ENCODE measurements at places on chromosomes 16 and 17.
A peak's percentile ranks its signal among the peaks of the same experiment; 100 is the strongest.

DNA sequence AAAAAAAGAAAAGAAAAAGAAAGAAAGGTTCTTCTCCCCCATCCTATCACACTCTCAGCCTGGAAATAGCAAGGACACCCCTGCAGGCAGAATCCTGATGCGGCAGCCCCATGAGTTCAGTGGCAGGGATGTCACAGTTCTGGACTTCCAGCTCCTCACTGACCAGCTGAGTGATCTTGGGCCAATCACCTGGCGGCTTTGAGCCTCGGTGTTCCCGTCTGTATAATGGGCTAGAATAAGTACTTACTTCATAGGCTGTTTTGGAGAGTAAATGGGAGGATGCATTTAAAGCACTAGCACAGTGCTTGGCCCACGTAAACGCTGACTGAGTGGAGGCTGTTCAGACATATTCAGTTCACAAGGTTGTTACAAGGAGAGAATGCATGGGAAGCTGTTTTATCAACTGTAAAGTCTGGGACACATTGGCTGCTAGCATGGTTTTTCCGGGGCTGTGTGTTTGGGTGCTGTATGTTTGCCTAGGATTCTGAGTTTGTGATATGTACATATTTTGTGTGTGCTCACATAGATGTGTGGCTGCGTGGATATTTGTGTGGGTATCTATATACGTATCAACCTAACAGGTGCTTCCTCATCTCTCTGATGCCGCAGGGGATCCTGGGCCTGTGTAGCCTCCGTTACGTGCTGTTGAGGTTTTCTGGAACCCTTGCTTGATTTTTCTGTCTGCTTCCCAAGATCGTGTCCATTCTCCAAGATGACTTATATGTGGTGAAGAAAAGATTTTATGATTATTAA lies 3.4 kb downstream of the BHLHA9 start:
- no peak for DNase-seq

DNA sequence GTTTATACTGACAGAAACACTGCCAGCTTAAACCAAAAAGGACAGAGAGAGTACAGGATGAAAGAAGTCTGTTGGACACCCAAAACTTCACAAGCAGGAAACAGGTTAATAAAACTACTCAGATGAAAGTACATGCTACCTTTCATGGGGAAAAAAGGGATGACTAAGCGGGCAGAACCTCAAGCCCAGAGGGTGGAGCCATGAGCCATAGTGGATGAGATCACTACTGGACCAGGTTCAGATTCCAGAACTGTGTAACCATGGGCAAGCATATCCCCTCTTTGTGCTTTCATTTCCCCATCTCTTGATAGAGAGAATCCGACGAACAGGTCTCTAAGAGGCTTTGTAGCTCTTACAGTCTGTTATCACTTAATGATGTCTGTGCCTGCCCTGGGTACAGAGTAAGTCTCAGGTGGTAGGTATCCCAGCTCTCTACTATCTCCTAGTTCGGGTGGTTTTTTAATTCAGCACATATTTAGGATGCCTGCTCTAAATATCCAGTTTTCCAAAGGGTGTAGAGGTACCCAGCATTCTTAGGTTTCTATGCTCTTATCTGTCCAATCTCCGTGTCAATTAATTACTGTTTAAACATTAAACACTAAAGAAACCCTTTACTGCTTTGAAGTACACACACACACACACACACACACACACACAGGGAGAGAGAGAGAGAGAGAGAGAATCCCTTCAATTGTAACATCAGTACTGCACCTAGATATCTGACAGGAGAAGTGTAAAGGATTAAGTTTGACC lies 206.7 kb downstream of the ZNF423 start:
- no peak for DNase-seq

DNA sequence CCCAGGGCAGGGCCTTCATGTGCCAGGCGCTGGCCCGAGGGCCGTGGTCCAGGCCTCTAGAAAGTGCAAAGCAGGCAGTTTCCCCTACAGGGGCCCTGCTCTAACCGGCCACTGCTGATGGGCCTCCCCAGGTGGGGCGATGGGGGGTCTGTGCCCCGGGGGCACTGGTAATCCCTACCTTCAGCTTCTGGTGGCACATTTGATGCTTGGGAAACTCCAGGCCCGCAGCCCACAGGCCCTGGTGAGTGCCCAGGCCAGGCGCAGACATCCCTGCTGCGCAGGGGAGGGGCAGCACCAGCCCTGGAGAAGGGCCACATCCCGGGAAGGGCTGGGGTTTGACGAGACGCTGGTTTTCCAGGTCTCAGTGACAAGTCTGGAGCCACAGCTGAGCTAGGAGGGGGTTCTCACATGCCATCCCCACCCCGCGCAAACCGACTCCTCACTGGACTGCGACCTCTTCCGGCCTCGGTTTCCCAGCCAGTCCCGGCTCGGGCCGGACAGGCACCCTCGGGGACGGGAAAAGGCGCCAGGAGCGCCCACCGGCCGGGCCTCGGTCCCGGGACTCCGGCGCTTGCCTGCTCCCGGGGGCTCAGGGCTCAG lies 1.6 kb downstream of the DOC2B start:
- DNase-seq: no peak

- DNase-seq: no peak
Observed at GRCh38 chr16:12235110-12235509, 258.6 kb downstream of the SNX29 start.

DNA sequence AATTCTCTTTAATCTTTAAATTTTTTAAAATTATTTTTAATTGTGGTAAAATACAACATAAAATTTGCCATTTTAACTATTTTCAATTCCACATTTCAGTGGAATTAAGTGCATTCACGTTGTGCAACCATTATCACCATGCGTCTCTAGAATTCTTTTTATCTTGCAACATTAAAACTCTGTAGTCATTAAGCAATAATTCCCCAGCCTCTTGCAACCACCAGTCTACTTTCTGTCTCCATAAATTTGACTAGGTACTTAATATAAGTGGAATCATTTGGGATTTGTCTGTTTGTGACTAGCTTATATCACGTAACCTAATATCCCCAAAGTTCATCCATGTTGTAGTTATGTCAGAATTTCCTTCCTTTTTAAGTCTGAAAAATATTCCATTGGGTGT lies 79.1 kb downstream of the TAOK1 start:
- DNase-seq: no peak

DNA sequence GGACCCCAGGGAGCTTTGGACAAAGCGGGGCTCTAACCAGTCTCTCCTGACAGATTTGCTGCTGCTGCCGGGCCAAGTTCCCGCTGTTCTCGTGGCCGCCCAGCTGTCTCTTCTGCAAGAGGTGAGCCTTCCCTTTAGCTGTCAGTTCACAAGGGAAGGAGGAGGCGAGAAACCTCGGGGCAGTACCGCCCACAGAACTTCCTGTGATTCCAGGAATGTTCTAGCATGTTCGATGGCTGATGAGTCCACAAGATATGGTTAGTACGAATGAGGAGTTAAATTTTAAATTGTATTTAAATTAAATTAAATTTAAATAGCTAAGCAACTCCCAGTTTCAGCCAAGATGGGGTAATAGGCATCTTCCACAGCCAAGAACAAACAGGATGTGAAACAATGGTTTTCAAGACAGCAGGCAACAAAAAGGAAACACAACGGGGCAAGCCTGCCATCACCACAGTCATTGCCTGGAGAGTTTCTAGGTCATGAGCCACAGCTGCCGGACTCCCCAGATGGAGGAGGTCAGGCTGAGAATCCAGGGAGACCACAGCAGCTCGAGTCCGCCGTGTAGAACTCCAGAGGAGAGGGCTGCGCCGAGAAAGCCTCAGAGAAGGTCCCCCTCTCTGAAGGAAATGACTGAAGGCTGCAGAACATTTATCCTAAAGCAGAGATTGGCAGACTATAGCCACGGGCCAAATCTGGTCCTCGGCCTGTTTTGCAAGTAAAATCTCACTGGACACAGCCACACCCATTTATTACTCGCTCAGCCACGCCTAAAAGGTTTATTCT lies 9.5 kb upstream of the TCF25 start:
- no peak for DNase-seq

- no peak for DNase-seq
Observed at GRCh38 chr17:33324736-33325135, 31.6 kb upstream of the ASIC2 start.

- DNase-seq: no peak
Observed at GRCh38 chr17:59617156-59617732, 2.5 kb upstream of the CLTC start.

DNA sequence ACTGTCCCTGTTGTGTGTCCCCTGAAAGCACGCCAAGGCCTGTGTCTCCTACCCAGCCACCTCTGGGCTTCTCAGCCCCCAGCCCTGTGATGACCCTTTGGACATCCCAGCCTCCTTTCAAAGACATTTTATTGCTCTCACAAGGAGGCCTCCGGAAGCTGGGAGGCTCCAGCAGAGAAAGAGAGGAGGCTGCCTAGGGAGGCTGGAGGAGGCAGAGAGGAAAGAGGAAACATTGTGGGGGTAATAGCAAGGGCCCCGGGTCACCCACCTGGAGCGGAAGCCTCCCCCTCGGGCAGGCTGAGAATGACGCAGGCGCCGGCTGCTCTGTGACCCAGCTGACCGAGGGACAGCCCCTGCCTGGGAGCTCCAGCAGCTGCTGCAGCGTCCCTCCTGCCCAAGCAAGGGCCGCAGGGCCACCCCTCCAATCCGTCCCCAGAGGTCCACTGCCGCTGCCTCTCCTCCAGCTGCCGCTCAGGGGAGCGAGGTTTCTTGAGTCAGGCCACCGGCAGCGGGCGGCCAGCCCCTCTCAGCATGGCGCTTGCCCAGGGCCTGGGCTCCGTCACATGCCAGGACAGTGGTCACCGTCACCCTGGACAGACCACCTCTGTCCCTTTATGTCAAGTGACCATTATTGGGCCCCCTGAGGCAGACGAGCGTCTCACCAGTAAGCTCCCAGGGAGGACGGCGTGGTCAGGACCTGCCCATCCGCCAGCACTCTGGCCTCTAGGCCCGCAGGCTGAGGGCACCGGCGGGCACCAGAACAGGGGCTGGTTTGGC lies 29.3 kb downstream of the ACTG1 start:
- no peak for DNase-seq

DNA sequence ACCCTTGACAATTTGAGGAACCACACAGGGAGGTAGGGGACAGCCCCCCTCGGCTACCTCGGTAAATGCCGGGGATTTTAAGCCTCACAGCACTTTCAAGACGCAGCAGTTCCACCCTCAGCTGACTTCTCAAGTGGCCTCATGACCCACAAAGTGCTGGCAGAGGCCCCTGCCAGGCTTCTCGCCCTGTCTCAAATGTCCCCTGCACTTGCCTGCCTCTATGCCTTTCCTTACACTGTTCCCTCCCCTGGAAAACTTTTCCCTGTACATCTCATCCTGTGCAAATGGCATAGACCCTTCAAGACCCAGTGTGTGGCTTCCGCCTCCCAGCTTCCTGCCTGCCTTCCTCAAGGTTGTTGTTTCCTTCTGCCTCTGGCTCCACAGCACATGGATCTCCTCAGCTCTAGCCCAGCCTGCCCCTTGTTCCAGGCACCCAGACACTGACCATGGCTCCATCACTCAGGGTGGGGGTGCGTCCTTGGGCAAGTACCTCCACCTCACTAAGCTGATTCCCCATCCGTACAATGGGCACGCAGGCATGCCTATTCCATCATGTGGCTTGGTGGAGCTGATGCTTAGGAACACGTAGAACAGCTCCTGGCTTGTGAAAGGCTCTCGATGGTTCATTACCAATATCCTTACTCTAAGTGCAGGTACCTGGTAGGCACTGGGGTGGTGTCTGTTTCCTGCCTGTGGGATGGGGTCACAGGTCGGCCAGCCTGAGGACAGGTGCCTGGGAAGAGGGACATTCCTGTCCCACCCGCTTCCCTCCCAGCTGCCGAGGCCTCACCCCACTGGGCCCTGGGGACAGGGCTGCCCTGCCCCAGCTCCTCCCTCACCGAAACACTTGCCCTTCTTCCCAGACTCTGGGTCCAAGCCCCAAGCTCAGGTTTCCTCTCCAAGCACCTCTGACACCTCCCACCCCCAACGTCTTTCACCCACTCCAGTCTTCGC lies 24.0 kb downstream of the MMP15 start:
- DNase-seq: no peak

- DNase-seq: no peak
Observed at GRCh38 chr17:74601944-74602572, 10.0 kb upstream of the CD300LD start.

GRCh38 chr17:56284482-56284881 lies 131.2 kb downstream of the ANKFN1 start:
- no peak for DNase-seq

DNA sequence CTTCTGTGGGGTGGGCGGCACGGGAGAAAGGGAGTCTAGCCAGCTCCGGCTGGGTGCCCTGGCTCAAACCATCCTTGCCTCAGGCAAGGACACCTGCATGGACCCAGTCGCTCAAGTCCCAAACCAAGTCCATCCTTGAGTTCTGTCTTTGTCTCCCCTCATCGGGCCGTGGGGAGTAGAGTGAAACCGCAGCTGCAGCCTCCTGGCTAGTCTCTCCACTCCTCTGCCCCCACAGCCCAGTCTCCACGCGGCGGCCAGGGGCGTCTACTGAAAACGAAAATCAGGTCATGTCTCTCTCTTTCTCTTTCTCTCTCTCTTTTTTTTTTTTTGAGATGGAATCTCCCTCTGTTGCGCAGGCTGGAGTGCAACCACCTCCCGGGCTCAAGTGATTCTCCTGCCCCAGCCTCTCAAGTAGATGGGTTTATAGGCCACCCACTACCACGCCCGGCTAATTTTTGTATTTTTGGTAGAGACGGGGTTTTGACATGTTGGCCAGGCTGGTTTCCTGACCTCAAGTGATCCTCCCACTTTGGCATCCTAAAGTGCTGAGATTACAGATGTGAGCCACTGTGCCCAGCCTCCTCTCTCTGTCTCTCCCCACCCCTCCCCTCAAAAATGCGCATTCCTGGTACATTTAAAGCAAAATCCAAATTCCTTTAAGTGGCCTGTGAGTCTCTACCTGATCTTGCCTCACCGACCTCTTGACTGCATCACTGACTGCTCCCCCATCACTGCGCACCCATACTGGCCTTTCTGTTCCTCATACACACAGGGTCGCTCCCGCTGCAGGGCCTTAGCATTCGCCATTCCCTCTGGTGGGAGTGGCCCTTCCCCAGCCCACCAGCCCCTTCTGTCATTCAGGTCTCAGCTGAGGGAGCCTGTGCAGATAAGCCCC lies 17.7 kb upstream of the RMI2 start:
- no peak for DNase-seq

DNA sequence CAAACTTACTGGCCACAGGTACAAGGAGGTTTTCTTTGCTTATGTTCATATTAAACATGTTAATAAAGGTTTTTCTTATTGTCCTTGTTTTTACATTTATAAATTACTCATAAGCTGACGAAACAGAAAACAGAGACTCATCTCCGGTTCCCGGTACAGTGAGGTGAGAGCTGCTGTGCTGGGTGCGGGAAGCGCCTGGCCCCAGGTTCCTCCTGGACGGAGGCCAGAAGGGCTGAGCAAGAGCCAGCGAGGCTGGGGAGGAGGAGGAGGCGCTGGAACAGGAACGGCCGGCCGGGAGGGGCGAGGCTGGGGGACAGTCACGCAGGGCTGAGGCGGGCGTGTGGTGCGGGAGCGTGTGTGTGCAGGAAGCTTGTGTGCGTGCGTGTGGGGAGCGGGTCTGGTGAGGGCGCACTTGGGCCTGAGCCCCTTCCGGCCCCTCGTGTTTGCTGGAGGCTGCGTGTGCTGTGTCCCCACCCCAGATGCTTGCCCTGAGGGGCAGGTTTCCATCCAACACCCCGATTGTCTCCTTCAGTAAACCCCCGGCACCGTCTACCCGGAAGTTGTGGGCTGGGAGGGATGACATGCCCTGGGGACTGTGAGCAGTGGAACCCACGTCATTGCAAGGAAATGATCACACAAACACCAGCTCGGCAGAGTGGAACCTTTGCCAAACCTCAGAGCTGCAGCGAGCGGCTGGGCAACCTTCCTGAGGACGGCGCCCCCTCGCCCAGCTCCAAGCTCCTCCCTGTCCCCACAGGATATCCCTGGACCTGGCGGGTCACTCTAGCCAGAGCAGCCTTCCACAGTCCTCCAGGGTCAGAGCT lies 19.5 kb downstream of the CD7 start:
- peak; percentile 87 for DNase-seq

GRCh38 chr16:1794221-1794871 lies 841 bp upstream of the IGFALS start:
- DNase-seq: no peak

Data from omental fat pad (tissue), 4 donors.